Pericardium fibroblast (primary cell): ENCODE measurements at places on chromosomes 6 and 20. TPM values are rescaled to one million over a fixed set of nuclear protein-coding genes. Genes with fewer than 3 reads are reported as not detected.

NPEPL1 gene
- 19.3 and 25.4 TPM in 2 replicates for total RNA-seq

ABHD16B gene
- not detected in 2 replicates for total RNA-seq

LTB gene
- 0.17 TPM in 1 of 2 replicates, not detected in the other for total RNA-seq

ZNF76 gene
- total RNA-seq: 12.3 and 16.1 TPM in 2 replicates

FGD2 gene
- not detected in 2 replicates for total RNA-seq

CST5 gene
- not detected in 2 replicates for total RNA-seq

RSPH4A gene
- total RNA-seq: 1.1 TPM in 1 of 2 replicates, not detected in the other

SEL1L2 gene
- total RNA-seq: not detected in 2 replicates

SPEF1 gene
- total RNA-seq: 0.23 TPM in 1 of 2 replicates, not detected in the other

VTA1 gene
- 38.2 and 48.8 TPM in 2 replicates for total RNA-seq

MAP1LC3A gene
- total RNA-seq: 84.7 and 125 TPM in 2 replicates
